ENCODE measurements at places on chromosomes 11 and 22.

GRCh38 chr11:10438458-10438857, 16.6 kb upstream of the AMPD3 start:
- DNase-seq: no peak

DNA sequence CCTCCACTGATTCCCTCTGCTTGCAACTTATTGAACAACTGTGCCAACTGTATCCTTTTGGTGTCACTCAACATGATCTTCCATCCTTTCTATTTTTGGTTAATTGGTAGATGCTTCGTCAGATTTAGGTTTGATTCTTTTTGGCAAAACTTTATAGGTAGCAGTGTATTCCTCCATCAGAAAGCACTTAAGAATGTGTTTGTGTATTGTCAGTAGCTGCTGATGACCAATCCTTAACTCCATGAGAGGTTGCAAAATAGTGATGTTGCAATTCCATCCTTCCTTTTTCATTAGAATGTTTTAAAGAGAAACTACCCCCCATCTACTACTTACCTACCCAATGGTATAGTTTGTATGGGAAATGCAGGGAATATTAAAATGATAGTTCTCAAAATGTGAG, 22.1 kb downstream of the FAM76B start:
- DNase-seq: no peak

DNA sequence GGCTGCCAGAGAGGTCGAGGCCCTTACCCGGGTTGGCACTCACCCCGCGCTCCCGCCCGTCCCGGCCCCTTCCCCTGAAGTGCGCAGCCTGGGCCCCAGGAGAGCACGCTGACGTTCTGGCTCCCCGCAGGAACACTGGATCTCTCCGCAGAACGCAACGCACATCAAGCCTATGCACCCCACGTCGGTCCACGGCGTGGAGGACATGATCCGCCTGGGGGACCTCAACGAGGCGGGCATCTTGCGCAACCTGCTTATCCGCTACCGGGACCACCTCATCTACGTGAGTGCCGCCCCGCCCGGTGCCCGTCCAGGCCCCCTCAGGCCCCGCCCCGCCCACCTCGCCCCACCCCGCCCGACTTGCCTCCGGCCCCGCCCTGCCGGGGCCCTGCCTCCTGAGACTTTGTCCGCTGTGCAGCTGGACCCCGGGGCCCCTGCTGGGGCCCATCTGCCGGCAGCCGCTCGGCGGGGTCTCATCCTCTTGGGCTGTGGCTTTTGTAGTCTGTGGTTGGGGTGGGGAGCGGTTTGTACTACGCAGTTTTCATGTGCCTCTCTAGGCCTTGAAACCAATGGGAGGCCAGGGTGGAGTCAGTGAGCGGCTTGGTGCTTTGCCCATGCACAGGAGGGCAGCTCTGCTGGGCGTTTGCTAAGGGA, 19.7 kb downstream of the MYO7A start:
- peak; percentile 4 for DNase-seq

DNA sequence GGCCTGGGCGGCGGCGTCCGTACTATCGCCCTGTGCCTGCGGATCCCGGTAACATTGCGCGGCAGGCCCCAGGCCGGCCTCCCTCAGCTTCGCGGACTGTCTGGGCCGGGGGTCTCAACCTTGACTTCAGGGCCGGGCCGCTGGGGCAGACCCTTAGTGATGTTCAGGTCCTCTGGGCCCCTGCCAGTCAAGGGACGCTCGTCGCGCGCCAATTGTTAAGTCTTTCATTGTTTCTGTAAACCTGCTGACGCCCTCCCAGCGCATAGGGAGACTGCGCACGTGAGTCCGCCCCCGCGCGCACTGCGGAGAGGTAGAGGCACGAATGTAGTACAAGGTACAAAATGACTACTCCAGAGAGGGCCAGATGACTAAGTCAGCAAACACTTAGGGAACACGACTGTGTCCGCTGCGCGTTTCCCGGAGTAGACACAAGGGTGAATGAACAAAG, 451 bp upstream of the HDHD5 start:
- DNase-seq: peak; percentile 7

GRCh38 chr11:59141673-59142460, 789 bp upstream of the FAM111A start:
- DNase-seq: no peak

GRCh38 chr11:121408830-121409229, 43.3 kb upstream of the SORL1 start:
- DNase-seq: no peak

GRCh38 chr11:109984634-109985289, 108.4 kb upstream of the ZC3H12C start:
- DNase-seq: no peak

GRCh38 chr11:7501894-7502293, 11.9 kb upstream of the PPFIBP2 start:
- DNase-seq: no peak

- no peak for DNase-seq
Measured at GRCh38 chr22:39733191-39733590, 160.4 kb downstream of the ENTHD1 start.

Measured in stimulated activated CD8-positive, alpha-beta memory T cell treated with anti-CD3 and anti-CD28 coated beads, Interleukin-15, amount 100 ng/mL, for 1 hour (primary cell).